Activated T-cell treated with anti-CD3 and anti-CD28 coated beads, Interleukin-2, amount 50 U/mL, for 72 hours (primary cell): ENCODE measurements at places on chromosomes 7 and 10. TPM values are rescaled to one million over a fixed set of nuclear protein-coding genes. Genes with fewer than 3 reads are reported as not detected.

GRCh38 chr7:107744345-107744750, 406 bp downstream of the CBLL1 start:
- peaks cover 13% of the 10 kb centered on the region for H3K36me3 ChIP-seq
- peak overlapping the region; percentile 88 for H3K27ac ChIP-seq
- H3K4me3 ChIP-seq: peak overlapping the region; percentile 96
- peaks cover 52% of the 10 kb centered on the region for H3K4me1 ChIP-seq

DNA sequence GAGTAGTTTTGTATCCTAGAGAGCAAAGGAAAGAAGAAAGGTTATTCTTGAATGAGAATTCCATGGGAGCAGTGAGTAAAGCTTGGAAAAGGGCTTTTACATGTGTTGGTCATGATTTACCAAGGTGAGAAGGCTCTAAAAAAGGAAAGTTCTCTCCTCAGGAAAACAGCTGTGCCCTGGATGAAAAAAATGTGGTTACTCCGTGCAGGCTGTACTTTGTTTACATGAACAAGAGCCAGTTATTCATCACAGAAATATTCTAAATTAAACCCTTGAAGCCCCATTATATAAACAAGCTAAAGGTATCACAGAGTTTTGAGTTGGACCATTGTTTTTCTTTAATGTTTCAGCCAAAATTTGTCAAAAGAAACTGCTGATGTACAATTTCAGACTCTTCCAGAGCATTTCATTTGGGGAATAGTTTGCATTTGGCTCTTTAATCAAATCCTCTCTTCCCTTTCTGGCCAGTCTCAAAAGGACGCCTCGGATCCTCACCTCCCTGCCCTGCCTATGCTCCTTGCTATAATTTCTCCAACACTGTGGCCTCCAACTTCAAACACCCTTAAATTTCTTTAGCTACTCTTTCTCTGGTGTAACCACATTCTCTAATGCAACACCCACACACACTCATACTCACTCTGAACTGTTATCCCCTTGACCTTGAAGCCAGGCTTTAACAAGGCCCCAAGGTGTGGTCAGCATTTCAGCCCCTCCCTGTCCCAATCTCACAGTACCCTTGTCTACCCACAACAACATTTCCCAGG, 47.4 kb downstream of the AFAP1L2 start:
- H3K4me1 ChIP-seq: peaks cover 11% of the 10 kb centered on the region
- H3K4me3 ChIP-seq: no peak overlapping the region
- H3K27ac ChIP-seq: no peak overlapping the region
- H3K27me3 ChIP-seq: peaks cover 21% of the 10 kb centered on the region
- no peaks in the 10 kb centered on the region for H3K36me3 ChIP-seq

DNA sequence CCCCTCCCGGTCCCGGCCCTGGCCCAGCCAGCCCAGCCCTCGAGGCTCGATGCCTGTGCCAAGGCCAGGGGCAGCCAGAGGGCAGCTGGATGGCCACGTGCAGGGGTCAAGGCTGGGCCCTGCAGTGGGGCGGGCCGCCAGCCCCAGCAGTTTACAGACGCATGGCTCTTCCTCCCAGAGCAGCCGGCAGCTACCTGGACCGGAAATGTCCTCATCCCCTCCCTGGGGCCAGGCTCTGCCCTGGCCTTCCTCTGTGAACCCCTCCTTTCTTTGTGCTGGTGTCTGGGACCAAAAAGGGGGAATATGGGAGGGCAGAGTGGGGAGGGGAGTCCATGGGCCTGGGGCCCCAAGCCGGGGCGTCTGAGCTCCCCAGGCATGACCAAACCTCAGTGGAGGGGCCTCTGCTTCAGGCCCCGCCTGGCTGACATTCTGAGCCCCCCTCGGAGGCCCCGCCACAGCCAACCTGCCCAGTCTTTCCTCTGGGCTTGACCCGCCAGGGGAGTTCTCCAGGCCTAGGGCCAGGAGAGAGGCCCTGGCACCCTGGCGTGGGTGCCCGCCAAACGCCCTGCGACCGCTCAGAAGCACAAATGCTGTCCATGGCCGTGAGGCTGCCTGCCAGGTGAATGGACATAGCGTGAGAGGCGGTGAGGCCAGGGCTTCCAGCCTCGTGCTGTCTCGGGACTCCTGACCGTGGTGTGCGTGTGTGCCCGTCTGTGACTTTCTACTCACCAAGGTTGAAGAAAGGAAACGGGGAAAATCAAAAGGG, 24.7 kb upstream of the AMZ1 start:
- no peak for DNase-seq
- H3K4me3 ChIP-seq: no peak overlapping the region
- no peaks in the 10 kb centered on the region for H3K36me3 ChIP-seq

DNA sequence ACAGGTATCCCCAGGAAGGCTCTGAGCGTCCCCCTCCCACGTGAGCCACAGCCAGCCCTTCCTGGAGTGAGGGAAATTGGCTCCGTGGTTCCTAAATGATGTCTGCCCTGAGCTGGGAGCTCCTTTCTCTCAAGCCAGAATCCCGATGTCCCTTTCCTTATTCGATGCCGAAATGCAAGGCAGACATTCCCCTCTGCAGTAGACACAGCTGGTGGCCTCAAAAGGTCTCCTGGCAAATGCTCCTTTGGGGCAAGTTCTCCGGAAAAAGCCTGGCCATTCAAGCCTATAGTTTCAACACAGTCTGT, 98.9 kb downstream of the HIP1 start:
- no peak for DNase-seq
- no peaks in the 10 kb centered on the region for H3K36me3 ChIP-seq
- no peak overlapping the region for H3K27ac ChIP-seq

DNA sequence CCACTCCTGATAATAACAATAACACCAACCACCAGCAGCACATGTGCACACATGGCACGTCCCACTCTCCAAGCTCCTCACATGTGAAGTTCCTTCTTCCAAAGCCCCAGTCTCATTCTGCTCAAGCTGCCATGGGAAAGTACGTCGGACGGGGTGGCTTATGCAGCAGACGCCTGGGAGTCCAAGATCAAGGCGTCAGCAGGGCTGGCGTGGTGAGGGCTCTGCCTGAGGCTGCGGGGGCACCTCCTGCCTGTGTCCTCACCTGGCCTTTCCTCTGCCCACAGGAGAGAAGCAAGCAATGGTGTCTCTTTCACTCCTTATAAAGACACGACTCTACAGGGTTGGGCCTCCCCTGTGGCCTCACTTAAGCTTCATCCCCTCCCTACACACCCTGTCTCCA, 68.8 kb upstream of the INSIG1 start:
- H3K27me3 ChIP-seq: peaks cover 7% of the 10 kb centered on the region
- no peaks in the 10 kb centered on the region for H3K4me1 ChIP-seq
- H3K27ac ChIP-seq: no peak overlapping the region

DNA sequence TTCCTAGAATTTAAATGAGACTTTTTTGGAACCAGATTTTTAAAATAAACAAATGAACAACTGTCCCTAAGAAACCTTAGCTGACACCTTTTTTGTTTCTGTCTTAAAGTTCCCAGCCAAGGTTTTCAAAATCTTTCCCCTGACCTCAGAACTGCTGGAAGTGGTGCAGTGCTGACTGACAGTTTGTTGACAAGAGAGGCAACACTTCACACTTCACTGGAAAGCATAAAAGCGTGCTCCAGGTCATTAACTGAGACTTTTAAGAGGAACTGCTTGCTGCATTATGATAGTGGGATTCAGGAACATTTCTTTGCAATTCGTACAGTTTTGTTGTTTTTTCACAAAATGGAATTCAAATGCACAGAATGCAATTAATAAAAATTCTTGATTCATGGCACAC, 36.2 kb downstream of the SYPL1 start:
- H3K4me3 ChIP-seq: no peak overlapping the region
- H3K27me3 ChIP-seq: no peaks in the 10 kb centered on the region
- H3K36me3 ChIP-seq: no peaks in the 10 kb centered on the region
- H3K4me1 ChIP-seq: peaks cover 41% of the 10 kb centered on the region

- H3K36me3 ChIP-seq: no peaks in the 10 kb centered on the region
- no peak for DNase-seq
These were observed 203.9 kb upstream of the PLPP4 start for GRCh38 chr10:120253131-120253530.

GRCh38 chr7:68684246-68684839, 913.9 kb upstream of the AUTS2 start:
- H3K4me1 ChIP-seq: no peaks in the 10 kb centered on the region
- no peak overlapping the region for H3K4me3 ChIP-seq
- no peak for DNase-seq
- H3K27ac ChIP-seq: no peak overlapping the region

- no peak overlapping the region for H3K27ac ChIP-seq
- H3K4me1 ChIP-seq: no peaks in the 10 kb centered on the region
- H3K27me3 ChIP-seq: no peaks in the 10 kb centered on the region
- H3K4me3 ChIP-seq: no peak overlapping the region
- DNase-seq: no peak
These were observed 762.0 kb upstream of the IGFBP3 start for GRCh38 chr7:46682836-46683624.

DNA sequence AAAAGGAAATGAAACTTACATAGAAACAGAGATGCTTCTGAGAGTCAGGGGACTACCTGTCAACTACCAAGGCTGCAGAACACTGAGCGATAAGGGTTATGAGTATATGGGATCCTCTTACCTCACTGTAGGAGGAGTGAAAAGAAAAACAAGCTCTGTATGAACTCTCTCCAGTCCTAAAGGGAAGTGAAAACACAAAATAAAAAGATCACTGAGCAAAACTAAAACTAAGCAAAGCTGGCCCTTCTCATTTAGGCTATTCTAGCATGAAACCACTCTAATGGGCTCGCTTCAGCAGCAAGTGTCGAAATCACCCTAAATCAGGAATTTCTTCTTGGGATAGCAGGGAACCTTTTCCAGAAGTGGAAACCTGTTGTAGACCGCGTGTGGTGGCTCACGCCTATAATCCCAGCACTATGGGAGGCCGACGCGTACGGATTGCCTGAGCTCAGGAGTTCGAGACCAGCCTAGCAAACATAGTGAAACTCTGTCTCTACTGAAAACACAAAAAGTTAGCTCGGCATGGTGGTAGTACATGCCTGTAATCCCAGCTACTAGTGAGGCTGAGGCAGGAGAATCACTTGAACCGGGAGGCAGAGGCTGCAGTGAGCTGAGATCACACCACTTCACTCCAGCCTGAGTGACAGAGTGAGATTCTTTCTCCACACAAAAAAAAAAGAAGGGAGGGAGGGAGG, 27.0 kb downstream of the DCLRE1C start:
- no peaks in the 10 kb centered on the region for H3K4me1 ChIP-seq
- no peak overlapping the region for H3K27ac ChIP-seq
- H3K27me3 ChIP-seq: no peaks in the 10 kb centered on the region

GRCh38 chr7:2612445-2613097, 19.2 kb upstream of the TTYH3 start:
- no peak overlapping the region for H3K4me3 ChIP-seq
- peaks cover 4% of the 10 kb centered on the region for H3K4me1 ChIP-seq
- no peak for DNase-seq
- no peaks in the 10 kb centered on the region for H3K27me3 ChIP-seq
- no peaks in the 10 kb centered on the region for H3K36me3 ChIP-seq
- no peak overlapping the region for H3K27ac ChIP-seq

DNA sequence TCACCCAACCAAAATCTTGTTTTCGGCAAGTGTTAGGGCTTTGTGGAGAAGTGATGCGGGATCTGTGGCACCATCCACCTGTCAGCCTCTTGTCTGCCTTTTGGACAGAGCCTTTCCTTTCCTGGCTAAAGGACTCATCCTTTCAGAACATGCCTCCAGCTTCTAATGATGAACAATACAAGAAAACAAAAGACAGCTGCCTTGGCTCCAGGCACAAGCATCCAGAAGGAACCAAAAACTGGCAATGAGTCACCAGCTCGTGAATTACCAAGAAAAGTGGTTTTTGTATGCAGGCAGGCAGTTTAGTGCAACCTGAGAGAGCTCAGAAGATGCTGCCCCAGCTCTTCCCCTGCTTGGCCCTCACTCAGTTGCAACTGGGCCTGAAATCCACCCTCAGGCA, 84.6 kb upstream of the NAMPT start:
- H3K27ac ChIP-seq: no peak overlapping the region
- H3K36me3 ChIP-seq: peaks cover 2% of the 10 kb centered on the region
- peaks cover under 1% of the 10 kb centered on the region for H3K27me3 ChIP-seq
- peak; percentile 17 for DNase-seq
- H3K4me3 ChIP-seq: no peak overlapping the region
- H3K4me1 ChIP-seq: peaks cover 51% of the 10 kb centered on the region

DNA sequence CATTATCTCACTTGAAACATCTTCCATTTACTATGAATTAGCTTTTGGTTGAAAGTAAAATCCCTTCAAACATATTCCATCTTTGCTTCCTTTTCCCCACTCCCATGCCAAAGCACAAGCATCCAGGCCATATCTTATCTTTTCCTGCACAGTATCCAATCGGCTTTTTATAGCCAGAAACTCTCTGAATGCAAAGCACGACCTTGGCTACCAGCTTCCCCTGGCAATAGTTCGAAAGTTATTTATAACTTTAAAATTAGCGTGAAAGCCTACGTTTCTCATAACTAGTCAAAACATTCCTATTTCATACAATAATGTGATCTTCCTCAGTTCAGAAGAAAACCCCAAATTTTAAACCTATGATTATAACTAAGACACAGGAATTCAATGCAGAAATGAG, 440 bp downstream of the CTNNA3 start:
- H3K36me3 ChIP-seq: no peaks in the 10 kb centered on the region
- H3K27ac ChIP-seq: no peak overlapping the region
- no peak overlapping the region for H3K4me3 ChIP-seq
- H3K27me3 ChIP-seq: peaks cover 14% of the 10 kb centered on the region
- H3K4me1 ChIP-seq: no peaks in the 10 kb centered on the region

DNA sequence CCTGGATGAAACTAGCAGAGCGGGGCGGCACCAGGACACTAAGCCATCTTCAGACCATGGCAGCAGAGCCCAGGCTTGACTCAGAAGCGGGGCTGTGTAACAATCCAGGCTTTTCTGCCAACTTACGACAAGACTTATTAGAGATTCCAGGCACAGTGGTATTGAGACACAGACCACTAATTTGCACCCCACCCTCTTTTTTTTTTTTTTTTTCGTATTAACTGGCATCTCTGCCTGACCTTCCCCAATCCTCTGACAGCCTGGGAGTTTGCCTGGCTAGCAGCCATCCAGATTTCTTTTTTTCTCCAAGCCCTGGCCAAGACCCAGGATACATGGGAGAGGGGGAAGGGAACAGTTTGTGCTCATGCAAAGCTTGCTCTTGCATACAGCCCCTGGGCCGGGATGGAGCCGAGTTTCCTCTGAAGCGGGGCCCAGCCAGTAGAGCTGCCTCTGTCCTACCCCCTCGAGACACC, 182.4 kb downstream of the PLXNA4 start:
- no peak overlapping the region for H3K27ac ChIP-seq
- no peaks in the 10 kb centered on the region for H3K27me3 ChIP-seq
- no peak overlapping the region for H3K4me3 ChIP-seq
- no peaks in the 10 kb centered on the region for H3K36me3 ChIP-seq
- H3K4me1 ChIP-seq: peaks cover 8% of the 10 kb centered on the region

The POU6F2 gene
- total RNA-seq: 0.16 TPM

The KIAA1217 gene
- total RNA-seq: 0.60 TPM

The RSPH10B2 gene
- 0.89 TPM for total RNA-seq

The CYP2C19 gene
- 0.42 TPM for total RNA-seq

The LRRD1 gene
- not detected for total RNA-seq

The GHRHR gene
- not detected for total RNA-seq
